Stomach (tissue), 19 donors: ENCODE measurements at places on chromosomes 4 and X. TPM values are rescaled to one million over a fixed set of nuclear protein-coding genes. Genes with fewer than 3 reads are reported as not detected.

TRIM61 gene
- polyA plus RNA-seq = 0.50 TPM

RFC1 gene
- 12.5 TPM for polyA plus RNA-seq

DNA sequence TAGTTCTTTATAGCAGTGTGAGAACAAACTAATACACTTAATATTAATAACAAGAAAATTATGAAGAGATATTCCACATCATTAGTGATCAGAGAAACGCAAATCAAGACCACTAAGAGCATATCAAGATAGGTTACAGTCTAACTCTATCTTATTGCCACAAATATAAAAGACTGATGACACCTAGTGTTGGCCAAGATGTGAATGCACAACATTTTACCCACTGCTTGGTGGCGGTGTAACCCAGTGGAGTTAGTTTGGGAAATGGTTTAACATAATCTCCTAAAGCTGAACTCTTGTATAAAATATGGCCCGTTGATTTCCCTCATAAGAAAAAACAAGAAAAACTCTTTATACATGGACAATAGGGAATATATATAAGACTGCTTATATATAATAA, 92.4 kb downstream of the SLITRK2 start:
- no peak for DNase-seq

CXXC4 gene
- 0.50 TPM for polyA plus RNA-seq

DNA sequence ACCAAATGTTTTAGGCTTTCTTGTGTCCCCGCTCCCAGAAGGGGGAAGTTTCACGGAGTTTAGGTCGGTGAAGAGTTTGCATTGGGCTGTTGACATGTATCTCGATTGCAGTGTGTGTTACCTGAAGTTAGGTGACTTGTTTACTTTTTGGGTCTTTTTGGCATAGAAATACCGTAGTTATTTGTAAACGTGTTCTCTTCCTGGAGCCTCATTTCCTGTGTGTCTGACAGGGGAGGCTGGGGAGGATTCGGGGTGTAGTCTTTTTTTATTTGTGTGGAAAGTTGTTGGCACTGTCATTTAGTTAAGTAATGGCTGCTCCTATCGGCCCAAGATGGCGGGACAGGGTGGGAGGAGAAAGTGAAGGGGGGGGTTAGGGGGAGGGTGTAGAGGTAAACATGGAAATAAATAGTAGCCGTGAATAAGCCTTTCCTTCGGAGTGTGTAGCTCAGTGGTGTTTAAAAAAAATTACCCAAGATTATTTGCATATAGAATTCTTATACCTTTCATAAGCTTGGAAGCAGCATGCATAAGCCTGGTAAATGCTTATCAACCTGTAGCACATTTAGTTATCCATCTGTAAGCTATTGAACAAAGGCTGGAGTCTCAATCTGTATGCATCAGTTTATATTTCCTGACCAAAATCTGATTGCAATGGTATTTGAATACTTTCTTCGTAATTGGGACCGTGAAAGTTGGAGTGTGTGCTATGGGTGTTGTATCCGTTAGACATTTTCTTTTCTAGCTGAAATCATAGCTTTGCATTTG, 1.6 kb downstream of the KDM6A start:
- DNase-seq = peak; percentile 35

GRCh38 chrX:131565909-131566308, 22.0 kb downstream of the OR13H1 start:
- DNase-seq = no peak

- DNase-seq = no peak
Measured at GRCh38 chr4:118931786-118932185, 43.1 kb downstream of the SYNPO2 start.

DNA sequence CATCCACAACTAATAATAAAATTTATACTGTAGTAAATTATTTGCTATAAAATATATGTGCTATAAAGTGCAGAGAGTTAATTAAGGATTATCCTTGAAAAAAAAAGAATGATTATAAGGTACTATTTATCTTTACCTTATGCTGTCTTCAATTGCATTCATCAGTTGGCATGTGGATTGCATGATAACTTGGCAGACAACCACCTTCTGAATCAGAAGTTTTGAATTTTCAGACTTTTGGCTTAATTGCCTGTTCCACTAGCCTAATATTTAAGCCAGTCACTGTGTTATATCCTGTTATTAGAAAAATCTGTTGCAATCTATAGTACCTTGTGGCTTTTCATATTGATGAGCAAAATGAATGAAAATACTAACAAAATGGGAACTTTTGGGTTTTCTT, 1040.3 kb upstream of the PCDH10 start:
- DNase-seq = no peak

DNA sequence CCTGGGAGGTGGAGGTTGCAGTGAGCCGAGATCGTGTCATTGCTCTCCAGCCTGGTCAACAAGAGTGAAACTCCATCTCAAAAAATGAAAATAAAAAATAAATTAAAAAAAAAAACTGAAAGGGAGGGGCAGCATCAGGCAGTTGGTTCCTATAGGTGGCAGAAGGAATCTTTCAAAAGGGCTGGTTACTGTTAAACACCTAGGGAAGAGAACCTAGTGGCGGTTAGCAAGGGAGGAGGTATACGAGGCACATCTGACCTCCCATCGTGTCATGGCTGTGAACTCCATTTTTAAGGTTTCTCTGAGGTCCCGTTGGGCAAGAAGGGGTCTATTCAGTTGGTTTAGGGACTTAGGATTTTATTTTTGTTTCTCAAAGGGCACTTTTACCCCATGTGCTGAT, 150.1 kb downstream of the SLC7A11 start:
- no peak for DNase-seq
